ENCODE measurements at places on chromosomes 13 and 19. TPM values are rescaled to one million over a fixed set of nuclear protein-coding genes. Genes with fewer than 3 reads are reported as not detected.

CBY2 gene
- not detected for total RNA-seq

SIGLEC8 gene
- not detected for total RNA-seq

APOE gene
- 9.4 TPM for total RNA-seq

GJB2 gene
- total RNA-seq = not detected

ZNF780A gene
- total RNA-seq = 17.5 TPM

DIS3 gene
- total RNA-seq = 43.2 TPM

FOSB gene
- 1.9 TPM for total RNA-seq

FEM1A gene
- 17.4 TPM for total RNA-seq

RASA3 gene
- total RNA-seq = 24.1 TPM

ZDHHC20 gene
- 110 TPM for total RNA-seq

TLE2 gene
- 18.3 TPM for total RNA-seq

LCP1 gene
- total RNA-seq = 6.2 TPM

- no peak for DNase-seq
Measured at GRCh38 chr13:101382086-101382485, 34.2 kb downstream of the NALCN start.

- peak; percentile 56 for DNase-seq
Measured at GRCh38 chr19:41882568-41883462, at the start of gene ARHGEF1. ARHGEF1 (plus strand) TSS chr19:41883184; CDS start chr19:41888083, 4,899 bp downstream.

- DNase-seq = no peak
Measured at GRCh38 chr19:29524912-29525831, 622 bp upstream of the VSTM2B start.

DNA sequence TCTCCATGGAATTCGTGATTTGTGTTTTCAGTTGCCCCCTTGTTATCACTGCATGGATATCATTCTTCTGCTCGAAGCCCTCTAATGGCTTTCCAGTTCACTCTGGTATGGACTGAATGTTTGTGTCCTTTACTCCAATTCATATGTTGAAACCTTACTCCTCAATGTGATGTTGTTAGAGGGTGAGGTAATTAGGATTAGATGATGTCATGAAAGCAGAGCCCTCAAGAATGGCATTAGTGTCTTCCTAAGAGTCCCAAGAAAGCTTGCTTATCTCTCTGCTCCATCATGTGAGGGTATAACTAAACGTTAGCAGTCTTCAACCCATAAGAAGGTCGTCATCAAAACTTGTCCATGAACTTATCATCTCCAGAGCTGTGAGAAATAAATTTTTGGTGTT, 1626.3 kb upstream of the MIR17HG start:
- no peak for DNase-seq

DNA sequence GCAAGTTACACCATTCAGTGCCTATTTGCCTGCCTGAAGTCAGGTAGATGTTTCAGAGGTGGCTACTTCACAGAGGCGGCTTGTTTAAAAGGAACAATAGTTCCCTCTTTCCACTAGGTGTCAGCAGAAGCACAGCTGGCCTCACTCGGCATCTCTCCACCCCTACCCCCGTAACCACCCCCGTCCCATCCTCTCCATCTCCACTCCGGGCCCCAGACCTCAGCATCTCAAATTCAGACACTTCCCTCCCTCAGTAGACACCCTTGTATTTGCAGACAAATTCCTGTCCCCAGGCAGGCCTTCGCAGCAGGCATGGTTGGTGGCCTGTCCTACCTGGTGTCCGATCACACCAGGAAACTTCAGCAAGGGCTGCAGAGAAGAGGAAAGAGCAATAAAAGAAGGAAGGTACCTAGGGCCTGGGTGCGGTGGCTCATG, 9.1 kb upstream of the DPP9 start:
- peak; percentile 83 for DNase-seq

GRCh38 chr19:45216667-45217066, 28.5 kb downstream of the EXOC3L2 start:
- DNase-seq = no peak

GRCh38 chr13:22925881-22926747, 254.7 kb upstream of the SGCG start:
- no peak for DNase-seq

DNA sequence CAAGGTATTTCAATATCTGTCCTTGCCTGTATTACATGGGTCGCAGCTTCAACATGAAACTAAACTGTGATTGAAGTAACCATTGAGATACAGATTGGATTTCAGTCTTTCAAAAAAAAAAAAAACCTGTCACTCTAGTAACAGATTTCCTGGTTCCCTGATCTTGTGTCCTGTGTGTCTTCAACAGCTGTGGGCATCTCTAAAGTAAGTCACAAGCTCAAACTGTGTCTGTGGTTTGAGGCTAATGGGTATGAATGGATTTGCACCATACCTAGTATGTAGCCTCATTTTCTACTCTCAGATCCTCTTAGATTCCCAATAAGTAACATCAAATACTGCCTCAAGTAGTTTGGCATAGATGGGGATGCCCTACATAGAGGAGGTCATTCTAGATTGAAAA, 300.1 kb downstream of the COG6 start:
- DNase-seq = no peak

GRCh38 chr19:30679789-30680188, 307.6 kb downstream of the ZNF536 start:
- DNase-seq = no peak

DNA sequence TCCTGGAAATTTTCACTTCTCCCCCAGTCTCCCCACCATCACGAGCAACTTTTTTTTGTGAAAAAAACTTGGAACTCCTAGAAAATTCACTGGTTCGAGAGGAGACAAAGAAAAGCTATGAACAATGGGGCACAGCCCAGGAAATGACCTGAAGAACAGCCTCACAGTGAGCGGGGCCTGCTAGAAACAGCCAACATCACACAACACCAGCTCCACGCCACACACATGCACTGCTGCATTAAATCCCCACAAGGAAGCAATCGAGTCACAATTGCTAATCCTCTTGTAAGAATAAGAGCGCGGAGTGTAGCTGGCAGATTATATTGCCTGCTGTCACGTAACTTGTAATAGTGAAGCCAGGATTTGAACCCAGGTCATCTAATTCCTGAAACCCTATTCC, 48.8 kb downstream of the SLC7A1 start:
- DNase-seq = no peak

- no peak for DNase-seq
Measured at GRCh38 chr19:33398361-33399060, 25.0 kb downstream of the CEBPG start.
